ENCODE measurements at places on chromosomes 16 and 17.

DNA sequence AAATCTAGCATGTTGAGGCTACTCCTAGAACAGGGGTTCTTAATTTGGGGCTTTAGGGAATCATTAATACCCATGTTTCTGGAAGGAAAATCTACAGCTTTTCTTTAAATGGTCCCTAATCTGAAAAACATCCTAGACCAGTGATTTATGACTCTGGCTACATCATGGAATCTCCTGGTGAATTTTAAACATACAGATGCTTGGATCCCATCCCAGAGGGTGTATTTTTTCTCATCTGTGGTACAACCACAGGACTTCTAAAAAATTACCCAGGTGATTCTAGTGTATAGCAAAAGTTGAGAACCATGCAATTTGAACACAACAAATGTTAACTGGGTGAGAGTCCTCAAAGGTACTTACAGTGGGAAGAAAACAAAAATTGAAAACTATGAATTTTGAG is 41.5 kb downstream of the KANSL1 start:
- no peak for DNase-seq

GRCh38 chr17:32142857-32143526 is 690 bp downstream of the RHOT1 start:
- DNase-seq: peak; percentile 61

DNA sequence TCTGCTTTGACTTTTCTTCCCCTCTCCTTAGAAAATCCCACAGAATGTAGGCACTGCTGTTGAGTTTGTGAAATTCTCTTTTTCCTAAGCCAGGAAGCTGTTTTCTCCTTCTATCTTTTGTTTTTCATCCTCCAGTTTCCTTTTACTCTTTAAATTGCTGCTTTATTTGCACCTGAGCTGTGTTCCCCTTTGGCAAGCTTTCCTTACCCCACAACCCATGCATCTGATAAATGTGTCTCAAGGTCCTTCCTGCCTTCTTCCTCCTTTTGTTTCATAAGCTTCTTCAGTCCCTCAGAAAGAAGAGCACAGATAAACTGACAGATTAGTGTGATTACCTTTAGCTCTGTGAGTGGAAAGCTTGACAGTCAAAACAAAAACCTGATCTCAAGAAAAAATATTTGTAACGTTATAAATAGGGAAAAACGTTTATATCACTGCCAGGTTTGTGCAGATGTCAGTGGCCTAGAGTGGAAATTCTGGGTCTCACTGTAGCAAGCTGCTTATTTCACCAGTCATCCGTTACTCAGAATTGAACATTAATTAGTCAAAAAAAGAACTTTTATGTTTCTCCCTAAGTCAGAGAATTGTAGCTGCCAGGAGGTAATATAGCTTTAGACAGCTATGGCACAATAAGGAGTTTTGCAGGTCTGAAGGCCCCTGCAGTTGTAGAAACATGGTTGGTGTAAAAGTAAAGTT is 23.6 kb downstream of the GSDMB start:
- DNase-seq: no peak

DNA sequence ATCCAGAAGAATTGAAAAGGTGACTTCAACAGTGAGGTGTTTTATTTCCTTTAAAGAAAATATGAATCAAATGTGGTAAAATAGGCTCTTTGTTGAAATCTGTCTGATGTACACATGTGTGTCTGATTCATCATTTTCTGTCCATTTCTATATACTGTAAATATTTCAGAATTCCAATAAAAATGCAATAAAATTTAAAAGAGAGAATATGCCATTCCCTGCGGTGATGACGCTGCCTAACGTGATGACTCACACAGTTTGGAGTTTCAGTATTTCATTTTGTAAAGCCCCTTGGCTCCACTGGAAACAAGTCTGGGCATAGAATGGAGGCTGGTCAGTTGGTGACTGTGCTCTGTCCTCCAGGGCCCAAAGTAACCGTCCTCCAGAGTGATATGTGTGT is 482.5 kb upstream of the CDH5 start:
- no peak for DNase-seq

- no peak for DNase-seq
Observed at GRCh38 chr16:84603140-84603816, 14.6 kb downstream of the COTL1 start.

- DNase-seq: no peak
Observed at GRCh38 chr17:60354223-60354622, 37.7 kb downstream of the USP32 start.

DNA sequence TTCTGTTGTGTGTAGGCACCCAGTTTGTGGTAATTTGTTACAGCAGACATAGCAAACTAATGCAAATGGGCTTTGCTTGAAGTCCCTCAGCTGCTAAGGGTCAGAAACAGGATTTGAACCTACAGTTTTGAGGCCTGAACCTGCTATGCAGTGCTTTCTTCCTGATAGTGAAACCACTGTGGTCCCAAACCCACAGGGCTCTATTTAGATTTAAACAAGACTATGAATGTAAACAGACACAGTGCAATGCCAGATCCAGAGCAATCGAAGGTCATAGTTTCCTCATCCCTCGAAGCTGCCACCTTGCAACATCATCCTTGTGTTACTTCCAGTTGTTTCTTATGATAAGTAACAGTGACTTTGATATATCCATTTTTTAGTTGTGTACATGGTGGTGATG is 630.2 kb downstream of the WWOX start:
- DNase-seq: no peak

- no peak for DNase-seq
Observed at GRCh38 chr16:52755396-52755795, 208.5 kb upstream of the TOX3 start.

DNA sequence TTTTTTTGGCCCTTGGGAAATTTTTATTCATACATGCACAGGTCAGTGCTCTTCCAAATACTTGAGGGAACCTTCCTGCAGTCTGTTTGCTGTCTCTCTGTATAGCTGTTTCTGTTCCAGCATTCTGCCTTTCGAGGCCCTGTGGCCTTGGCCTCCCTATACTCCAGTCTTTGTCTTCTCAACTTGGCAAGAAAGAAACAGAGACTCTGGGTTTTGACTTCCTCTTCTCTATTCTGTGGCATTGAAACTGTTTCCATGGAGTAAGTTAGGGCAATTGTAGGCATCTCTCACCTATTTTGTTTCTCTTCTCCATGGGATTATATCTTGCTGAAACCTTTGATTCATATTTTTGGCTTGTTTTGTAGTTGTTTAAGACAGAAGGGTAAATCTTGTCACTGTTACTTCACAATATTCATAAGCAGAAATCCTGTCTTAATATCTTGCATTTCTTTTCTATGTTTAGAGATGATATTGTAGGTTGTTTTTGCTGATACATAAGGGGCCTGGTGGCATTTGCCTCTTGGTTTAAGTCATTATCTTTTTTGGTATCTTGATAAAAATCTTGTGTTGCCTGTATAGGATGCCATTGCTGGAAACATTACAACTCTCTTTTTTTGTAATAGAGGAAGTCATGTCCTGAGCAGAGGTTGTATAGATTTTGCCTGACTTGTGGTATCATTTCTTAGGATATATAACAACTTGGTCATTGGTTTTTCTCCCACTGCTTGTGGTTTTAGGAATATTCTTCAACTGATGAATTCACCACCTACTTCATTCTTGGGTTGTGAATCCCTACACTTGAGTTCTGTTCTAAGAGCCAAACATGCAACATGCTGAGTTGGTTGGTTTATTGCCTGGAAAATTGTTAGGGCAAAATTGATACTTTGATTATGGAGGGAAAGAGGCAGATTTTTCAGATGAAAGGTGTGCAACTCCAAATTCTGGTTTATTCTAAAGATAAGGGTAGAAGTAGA is 168.6 kb downstream of the FTO start:
- no peak for DNase-seq

DNA sequence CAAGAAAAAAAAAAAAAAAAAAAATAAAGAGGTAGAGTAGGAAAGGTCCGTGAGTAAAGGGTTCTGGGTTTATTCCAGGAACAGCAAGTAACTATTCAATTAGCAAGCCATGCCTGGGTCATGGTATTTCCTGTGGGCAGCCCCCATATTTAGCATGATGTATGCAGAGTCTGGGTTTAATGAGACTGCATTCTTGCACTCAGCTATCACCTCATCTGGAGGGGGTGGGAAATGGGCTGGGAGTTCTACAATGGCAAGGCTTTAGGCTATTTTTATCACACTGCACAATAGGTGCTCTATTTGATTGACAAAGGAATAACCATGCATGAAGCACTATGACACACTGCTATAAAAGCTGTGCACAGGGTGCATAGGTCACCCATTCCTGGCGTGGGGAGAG is 104.0 kb upstream of the CCL2 start:
- no peak for DNase-seq

DNA sequence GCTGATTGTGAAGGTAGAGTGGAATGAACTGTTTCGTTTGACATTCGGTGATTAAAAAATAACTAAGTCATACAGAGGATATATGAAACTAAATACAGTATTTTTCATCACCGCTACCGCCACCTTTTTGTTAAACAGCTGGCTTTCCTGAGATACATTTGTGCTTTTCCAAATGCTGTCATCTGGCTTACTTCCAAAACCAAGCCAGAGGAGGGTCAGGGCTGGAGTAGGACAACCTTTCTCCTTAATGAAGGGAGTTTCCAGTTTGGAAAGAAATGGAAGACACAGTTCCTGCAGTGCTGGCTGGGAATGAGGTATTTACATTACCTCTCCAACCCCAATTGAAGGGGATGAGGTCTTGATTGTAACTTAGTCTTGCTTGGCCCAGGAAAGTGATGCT is 3.2 kb downstream of the TNRC6C start:
- peak; percentile 64 for DNase-seq

DNA sequence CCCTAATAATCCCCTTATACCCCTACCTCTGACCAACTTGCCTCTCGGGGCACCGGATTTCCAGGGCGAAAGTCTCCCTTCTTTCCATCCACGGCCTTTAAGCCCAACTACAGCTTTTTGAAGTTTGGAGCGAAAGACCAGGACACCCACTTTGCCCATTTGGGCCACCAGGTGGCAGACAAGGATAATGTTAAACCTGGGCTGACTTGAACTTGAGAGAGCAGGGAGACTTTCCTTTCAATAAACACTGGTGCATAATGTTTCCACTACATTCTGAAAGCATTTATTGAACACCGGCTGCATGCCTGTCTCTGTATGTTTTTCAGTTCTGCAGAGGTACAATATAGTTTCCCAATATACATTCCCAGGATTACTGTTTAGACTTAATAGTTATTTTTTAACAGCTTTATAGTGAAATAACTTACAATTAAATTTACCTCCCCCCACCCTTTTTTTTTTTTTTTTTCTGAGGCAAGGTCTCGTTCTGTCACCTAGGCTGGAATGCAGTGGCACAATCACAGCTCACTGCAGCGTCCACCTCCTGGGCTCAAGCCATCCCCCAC is 6.9 kb upstream of the CES3 start:
- DNase-seq: peak; percentile 90

GRCh38 chr17:58560511-58560910 is 46.1 kb upstream of the MTMR4 start:
- DNase-seq: no peak

GRCh38 chr17:34820248-34820801 is 140.9 kb downstream of the CCT6B start:
- no peak for DNase-seq

DNA sequence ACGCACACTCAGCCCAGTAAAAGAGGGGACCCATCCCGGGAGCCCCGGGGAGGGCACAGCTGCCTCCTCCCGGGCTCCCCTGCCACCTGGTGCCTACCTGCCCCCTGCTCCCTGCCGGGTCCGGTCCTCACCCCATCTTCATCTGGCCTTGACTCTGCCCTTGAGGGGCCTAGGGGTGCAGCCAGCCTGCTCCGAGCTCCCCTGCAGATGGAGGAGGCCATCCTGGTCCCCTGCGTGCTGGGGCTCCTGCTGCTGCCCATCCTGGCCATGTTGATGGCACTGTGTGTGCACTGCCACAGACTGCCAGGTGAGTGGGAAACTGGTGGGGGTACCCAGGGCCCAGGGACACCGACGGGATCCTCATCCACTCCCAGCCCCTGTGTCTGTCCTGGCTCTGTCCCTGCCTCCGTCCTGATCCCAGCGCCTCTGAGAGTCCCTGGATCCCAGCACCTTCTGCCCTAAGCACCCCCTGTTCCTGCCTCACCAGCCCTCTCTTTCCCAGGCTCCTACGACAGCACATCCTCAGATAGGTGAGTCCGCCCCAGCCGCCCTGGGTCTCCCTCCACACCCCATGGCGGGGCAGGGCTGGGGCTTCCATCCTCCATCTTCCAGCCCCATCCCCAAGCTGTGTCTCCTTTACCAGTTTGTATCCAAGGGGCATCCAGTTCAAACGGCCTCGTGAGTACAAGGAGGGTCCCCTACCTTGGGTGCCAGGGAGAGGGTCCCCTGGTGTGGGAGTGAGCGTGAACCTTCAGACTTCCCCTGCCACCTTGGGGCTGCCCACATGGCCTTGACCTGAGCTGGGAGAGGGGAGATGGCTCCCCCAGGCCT is 574 bp downstream of the LAT start:
- no peak for DNase-seq

GRCh38 chr16:74713876-74714275 is 13.2 kb upstream of the MLKL start:
- no peak for DNase-seq

GRCh38 chr16:81755915-81756614 is 23.0 kb upstream of the PLCG2 start:
- no peak for DNase-seq

DNA sequence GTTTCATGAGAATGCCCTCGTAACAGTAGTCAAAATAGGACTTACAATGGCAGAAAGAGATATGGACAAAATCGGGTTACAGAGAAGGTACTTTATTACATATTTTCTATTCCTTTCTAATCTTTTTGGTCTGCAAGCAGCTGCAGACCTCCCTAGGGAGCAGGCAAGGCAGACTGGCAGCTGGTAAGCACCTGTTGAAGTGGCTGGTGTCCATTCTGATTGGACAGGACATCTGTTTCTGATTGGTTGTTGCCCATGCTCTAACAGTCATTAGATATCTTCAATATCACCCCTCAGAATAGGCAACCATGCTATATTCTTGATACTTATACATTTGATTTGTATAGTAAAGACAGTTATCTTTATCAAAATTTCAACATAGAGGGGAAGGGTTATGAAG is 606.3 kb downstream of the KCNJ2 start:
- DNase-seq: peak; percentile 82

DNA sequence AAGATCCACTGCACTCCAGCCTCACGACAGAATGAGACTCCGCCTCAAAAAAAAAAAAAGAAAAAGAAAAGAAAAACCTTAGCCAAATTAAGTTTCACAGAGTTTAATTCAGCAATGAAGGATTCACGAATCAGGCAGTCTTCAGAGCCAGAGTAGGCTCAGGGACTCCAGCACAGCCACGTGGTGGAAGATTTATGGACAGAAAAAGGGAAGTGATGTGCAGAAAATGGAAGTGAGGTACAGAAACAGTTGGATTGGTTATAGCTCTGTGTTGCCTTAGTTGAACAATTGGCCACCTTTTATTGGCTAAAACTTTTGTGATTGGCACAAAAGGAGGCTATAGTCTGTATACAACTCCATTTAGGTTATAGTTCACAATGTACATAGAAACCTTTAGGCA is 256.6 kb downstream of the HS3ST3B1 start:
- DNase-seq: no peak

GRCh38 chr16:66834746-66835145 is 4.0 kb upstream of the NAE1 start:
- no peak for DNase-seq

DNA sequence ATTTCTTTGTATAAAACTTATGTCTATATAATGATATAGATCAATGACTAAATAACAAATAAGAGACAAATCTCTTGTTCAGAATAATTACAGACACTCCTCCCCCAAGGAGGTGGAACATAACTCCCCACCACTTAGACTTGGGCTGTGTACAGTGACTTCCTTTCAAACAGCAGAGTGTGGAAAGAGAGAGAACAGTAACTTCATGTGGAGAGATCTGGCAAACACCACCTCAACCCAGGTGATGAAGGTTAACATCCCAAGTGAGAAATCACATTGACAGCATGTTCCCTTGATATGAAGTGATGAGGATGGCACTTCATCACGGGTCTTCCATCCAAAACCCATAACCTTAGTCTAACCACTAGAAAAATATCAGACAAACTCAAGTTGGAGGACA is 169.3 kb downstream of the PARN start:
- DNase-seq: no peak
